ENCODE measurements at places on chromosomes 6 and 20.

DNA sequence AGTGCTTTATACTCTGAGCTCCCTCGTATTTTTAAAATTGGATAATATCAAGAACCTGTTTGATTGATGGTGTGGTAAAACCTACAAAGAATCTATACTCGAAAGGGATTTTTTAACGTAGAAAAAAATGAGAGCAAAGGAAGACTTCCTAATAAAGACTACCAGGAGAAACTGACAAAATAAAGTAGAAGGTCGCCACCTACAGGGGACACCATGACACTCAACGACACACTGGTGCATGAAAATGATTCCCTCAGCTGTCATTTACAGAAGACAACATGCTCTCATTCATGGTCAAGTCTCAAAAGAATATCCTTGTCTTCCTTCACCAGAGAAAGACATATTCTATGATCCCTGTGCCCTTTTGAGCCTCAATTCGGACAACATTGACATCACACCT is 10.1 kb upstream of the NHSL1 start:
- DNase-seq = no peak

GRCh38 chr6:144349690-144350527 is 64.8 kb downstream of the UTRN start:
- DNase-seq = peak; percentile 73

GRCh38 chr6:122890250-122890649 is 101.2 kb downstream of the SMPDL3A start:
- DNase-seq = no peak

- DNase-seq = no peak
Observed at GRCh38 chr20:18567739-18568091, 483 bp downstream of the SMIM26 start.

DNA sequence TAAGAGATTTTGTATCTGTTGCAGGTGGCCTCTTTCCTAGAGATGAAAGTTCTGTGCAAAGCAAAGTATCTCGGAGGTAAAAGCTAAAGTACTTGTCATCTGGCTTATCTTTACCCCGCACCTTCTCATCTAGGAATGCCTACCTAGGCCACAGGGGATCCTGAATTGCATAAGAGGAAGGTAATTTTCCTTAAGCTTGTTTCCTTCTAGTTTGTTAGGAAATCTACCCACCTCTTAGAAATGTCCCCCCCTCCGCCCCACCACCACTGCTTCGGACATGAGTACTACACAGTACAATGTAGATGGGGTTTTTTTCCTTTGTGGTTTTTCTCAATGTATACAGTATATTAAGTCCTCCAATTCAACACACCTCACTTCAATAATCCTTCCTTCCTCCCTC is 21.5 kb downstream of the FOXC1 start:
- DNase-seq = no peak

DNA sequence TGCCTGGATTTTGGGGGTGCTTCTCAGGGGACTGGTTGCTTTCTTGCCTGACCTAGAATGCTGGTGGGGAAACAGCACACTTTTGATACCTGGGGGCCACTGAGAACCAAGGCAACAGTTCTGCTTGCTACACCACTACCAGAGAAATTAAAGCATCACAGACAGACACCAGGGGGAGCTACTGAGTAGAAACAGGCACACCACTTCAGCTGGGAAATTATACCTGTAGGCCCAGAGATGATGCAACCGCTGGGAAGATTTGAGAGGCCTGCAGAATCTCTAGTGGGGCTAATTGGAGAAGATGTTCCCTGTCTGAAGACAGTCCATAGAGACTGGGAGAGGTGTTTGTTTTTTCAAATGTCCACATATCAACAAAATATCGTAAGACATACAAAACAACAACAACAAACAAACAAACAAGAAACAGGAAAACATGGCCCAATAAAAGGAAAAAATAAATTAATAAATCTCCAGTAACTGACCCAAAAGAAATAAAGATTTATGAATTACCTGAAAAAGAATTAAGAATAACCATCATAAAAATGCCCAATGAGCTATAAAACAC is 129.4 kb upstream of the RIN2 start:
- DNase-seq = peak; percentile 58

GRCh38 chr20:48805286-48805685 is 22.5 kb downstream of the PREX1 start:
- DNase-seq = no peak

- peak; percentile 89 for DNase-seq
Observed at GRCh38 chr6:55180258-55180657, 5.9 kb downstream of the HCRTR2 start.

- no peak for DNase-seq
Observed at GRCh38 chr6:7438011-7438410, 48.4 kb downstream of the RIOK1 start.

- peak; percentile 52 for DNase-seq
Observed at GRCh38 chr6:11120271-11121005, 8.9 kb upstream of the ERVFRD-1 start.

GRCh38 chr6:15417811-15418210 is 171.9 kb downstream of the JARID2 start:
- peak; percentile 97 for DNase-seq

GRCh38 chr20:4683261-4683660 is 38.4 kb upstream of the PRND start:
- DNase-seq = no peak

- peak; percentile 48 for DNase-seq
Observed at GRCh38 chr6:22421198-22421597, 124.4 kb upstream of the PRL start.

GRCh38 chr6:136523196-136523595 is 27.0 kb downstream of the MAP7 start:
- no peak for DNase-seq

DNA sequence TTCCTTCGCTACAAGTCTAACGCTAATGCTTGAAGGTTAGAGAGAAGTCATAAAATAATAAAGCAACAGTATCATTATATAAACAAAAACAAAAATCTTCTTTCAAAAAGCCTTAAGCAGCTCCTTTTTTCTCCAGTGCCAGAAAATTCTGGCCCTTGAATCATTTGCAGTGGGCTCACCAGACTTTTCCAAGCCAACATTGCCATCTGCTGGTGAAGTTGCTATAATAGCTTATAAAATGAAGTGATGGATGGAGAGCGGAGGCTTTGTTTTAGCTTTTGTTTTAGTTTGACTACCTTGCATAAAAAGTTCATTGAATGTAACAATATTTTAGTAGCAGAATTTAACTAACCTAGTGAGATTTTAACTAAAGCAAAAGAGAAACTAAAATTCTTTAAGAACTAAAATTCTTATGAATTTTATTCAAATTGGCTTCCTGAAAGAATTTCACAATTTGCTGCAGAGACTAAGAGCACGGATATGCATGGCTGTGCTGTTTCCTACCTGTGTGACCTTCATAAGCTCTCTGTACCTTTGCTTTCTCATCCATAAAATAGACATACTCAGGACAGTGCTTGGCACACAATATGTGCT is 44.8 kb upstream of the SLC2A12 start:
- DNase-seq = no peak

- no peak for DNase-seq
Observed at GRCh38 chr6:137903274-137903932, 36.3 kb downstream of the TNFAIP3 start.

- DNase-seq = no peak
Observed at GRCh38 chr6:131067521-131067920, 4.5 kb upstream of the EPB41L2 start.

DNA sequence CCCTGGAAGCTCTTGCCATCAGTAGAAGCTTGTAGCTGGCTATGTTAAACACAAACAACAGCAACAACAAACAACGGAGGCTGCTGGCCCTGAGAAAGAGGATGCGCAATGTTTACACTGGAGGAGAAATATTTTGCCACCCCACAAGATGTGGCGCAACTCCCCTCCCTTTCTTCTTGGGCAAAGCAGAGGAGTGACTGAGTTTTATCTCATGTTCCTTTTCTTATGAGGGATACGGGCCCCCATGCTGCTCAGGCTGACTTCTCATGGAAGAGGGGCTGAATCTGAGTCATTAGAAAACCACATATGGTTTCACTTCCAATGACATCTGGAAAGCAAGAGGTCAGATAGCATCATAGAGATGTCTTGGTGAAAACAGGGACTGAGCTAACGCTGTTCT is 75.9 kb upstream of the HDDC2 start:
- DNase-seq = no peak

- no peak for DNase-seq
Observed at GRCh38 chr20:35252037-35252461, 25.6 kb downstream of the MMP24 start.

GRCh38 chr6:47111685-47112084 is 69.6 kb upstream of the ADGRF1 start:
- DNase-seq = peak; percentile 87

GRCh38 chr6:20221421-20221820 is 9.2 kb upstream of the MBOAT1 start:
- no peak for DNase-seq

GRCh38 chr20:56202493-56203077 is 45.9 kb upstream of the MC3R start:
- peak; percentile 20 for DNase-seq

GRCh38 chr6:39059496-39060310 is 11.1 kb downstream of the GLP1R start:
- DNase-seq = no peak

DNA sequence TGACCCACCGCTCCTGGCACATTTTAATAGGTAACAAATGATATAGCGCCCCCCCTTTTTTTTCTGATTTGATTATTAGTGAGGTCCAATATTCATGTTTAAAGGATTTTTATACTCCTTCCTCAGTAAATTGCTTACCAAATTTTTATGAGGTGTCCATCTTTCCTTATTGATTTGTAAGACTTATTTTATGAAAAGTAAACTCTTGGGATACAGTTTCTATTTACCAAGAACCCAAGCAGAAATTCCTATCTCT is 25.1 kb downstream of the TRIM27 start:
- no peak for DNase-seq

DNA sequence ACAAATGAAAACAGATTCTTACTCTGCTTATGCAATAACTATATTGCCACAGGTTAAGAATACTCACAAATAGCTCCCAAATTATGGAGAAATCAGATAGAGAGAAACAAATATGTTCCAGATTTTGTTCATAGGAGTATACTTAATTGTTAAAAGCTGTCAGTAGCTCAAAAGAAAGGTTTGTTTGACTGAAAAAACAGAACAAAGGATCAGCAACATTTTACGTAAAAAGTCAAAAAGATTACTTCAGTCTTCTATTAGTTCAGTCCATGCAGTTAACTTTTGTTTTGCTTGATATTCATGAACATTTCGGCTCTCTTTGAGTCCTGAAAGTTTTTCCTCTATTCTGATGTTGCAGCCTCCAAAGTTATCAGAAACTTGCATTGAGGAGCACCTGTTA is 13.4 kb upstream of the NANP start:
- no peak for DNase-seq

- DNase-seq = peak; percentile 55
Observed at GRCh38 chr6:56437171-56437900, 190.0 kb upstream of the COL21A1 start.

DNA sequence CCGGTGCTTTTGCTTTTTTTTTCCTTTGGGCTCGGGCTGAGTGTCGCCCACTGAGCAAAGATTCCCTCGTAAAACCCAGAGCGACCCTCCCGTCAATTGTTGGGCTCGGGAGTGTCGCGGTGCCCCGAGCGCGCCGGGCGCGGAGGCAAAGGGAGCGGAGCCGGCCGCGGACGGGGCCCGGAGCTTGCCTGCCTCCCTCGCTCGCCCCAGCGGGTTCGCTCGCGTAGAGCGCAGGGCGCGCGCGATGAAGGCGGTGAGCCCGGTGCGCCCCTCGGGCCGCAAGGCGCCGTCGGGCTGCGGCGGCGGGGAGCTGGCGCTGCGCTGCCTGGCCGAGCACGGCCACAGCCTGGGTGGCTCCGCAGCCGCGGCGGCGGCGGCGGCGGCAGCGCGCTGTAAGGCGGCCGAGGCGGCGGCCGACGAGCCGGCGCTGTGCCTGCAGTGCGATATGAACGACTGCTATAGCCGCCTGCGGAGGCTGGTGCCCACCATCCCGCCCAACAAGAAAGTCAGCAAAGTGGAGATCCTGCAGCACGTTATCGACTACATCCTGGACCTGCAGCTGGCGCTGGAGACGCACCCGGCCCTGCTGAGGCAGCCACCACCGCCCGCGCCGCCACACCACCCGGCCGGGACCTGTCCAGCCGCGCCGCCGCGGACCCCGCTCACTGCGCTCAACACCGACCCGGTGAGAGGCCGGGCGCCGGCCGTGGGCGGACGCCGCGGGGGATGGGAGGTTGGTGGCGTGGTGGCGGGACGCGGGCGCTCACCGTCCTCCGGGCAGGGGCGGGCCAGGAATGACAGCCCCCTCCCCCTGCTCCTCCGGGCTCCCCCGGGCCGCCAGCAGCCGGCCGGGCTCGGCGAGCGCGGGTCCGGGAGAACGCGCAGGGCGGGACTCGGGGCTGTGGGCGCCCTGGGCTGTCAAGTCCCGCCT is 606 bp downstream of the ID4 start:
- peak; percentile 100 for DNase-seq

- no peak for DNase-seq
Observed at GRCh38 chr6:33192671-33193602, 670 bp upstream of the COL11A2 start.

GRCh38 chr20:55947701-55948100 is 57.6 kb downstream of the CBLN4 start:
- peak; percentile 67 for DNase-seq

- no peak for DNase-seq
Observed at GRCh38 chr6:36728289-36729160, 30.9 kb downstream of the RAB44 start.

GRCh38 chr6:90249034-90249433 is 47.6 kb downstream of the BACH2 start:
- DNase-seq = peak; percentile 82

DNA sequence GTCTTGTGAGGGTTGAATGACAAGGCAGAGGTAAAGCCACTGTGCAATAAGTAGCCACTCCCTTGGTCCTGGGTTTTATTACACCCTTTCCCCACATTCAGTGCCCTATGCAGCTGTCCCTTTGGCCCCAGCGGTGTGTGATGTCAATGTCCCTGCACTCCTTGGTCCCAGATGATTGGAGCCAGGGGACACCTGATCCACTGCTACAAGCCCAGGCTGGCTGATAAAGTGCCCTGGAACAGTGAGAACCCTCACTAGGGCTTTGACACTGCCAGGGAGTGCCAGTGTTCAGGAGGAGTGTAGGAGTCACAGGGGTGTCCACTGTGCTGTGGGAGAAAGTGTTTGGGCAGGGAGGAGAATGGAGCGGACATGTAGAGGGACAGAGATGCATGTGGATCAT is 30.4 kb downstream of the GABRR1 start:
- no peak for DNase-seq

GRCh38 chr6:20416567-20417345 is 15.1 kb downstream of the E2F3 start:
- DNase-seq = no peak

DNA sequence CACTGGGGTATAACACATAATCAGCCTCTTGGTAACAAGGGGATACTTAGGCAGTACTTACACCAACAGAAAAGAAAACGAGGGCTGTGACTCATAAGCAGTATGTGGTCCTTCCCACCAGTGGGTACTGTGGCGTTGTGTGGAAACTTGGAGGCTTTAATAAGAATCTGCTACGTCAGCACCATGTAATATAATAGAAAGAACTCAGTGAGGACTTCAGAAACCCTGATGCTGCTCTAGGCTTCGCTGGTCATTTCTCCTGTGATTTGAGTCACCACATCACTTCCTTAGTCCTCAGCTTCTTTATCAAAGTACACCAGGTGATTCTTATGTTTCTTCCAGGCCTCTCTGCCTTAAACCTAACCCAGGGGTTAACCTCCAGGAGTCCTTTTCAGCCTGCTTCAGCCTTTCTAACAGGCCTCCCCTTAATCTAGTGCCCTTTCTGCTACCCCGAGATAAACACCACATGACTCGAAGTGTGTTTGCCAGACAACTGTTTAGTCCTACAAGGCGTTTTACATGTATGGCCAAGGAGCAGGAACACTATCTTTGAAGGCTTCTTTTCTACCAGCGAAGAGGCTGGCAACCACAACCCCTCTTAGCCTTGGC is 68.5 kb downstream of the FYN start:
- no peak for DNase-seq
